Omental fat pad (tissue), 4 donors: ENCODE measurements at places on chromosomes 3 and 15. TPM values are rescaled to one million over a fixed set of nuclear protein-coding genes. Genes with fewer than 3 reads are reported as not detected.

DNA sequence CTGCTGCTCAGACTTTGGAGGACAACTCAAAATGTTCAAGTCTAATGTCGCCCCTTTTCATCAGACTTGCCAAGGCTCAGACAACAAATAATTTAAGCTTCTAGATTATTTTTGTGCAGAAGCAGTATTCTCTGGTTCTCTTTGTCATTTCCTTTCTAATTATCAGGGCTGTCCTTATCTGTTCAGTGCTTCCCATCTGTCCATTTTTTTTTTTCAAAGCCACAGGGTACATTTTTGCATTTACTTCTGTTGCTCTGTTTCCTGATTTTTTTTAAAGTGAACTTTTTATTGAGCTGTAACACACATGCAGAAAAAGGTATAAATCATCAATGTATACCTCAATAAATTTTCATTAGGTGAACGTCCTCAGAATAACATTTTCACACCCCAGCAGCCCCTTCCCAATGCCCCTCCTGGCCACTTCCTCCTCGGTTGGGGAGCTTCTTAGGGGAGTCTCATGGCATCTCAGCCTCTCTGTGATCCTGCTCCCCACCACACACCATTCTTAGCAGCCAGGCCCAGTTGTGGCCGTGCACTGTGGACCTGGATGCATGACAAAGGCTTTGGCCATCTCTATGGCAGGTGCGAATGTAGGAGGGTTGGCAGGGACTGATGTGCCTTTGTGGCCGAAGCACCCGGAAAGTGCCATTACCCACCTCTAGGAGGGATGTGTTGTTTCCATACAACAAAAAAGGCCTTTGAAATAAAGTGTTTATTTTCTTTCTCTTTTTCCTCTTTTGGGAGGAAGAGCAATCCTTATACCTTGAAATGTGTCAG lies 303.5 kb upstream of the LRRFIP2 start:
- DNase-seq: no peak

DNA sequence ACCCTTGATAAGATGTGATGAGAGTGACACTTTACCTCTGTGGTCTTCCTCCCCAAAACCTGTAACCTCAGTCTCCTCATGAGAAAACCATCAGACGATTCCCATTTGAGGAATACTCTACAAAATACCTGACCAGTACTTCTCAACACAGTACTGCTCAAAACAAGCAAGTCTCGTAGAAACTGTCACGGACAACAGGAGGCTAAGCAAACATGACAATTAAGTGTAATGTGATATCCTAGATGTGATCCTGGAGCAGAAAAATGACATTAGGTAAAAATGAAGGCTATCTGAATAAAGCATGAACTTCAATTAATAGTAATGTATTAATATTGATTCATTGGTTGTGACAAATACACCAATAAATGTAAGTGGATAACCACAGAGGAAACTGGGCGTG lies 113.6 kb downstream of the CACNA2D3 start:
- DNase-seq: no peak

DNA sequence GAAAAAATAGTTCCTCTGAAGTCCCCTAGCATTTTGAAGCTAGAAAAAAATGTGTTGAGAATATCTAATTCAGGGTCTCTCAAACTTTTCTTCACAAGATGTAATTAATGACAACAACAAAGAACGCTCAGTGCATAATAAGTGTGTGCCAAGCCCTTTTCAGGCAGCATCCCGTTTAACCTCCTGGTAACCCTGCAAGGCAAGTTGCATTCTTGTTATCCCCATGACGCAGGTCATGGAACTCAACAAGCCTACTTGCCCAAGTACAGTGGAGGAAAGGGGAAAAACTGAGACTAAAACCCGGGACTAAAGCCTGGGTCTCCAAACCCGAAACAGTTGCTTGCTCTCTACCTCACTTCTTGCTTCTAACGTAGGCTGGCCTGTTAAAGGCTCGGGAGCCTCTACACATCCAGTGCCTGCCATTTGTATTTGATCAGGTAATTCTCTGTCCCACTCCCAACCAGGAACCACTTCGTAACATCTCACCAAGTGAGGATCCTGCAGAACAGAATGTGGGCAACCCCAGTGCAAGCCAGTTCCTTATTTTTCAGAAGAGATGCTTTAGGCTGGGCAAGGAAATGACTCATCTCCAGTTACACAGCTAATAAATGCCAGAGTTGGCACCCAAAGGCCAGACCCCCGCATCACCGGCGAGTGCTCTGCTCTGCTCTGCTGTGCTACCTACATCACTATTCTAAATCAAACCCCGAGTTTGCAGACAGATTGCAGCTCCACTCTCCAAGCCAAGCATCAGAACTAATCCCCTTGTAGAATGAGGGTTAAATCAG lies 28.3 kb downstream of the LMCD1 start:
- DNase-seq: no peak

IRAK2 gene
- 6.3 TPM for total RNA-seq

MNS1 gene
- total RNA-seq: 1.0 TPM
